ENCODE measurements at places on chromosomes 11 and 22. TPM values are rescaled to one million over a fixed set of nuclear protein-coding genes. Genes with fewer than 3 reads are reported as not detected.

TSKU gene
- 22.8 TPM for total RNA-seq

OMP gene
- not detected for total RNA-seq

MB gene
- not detected for total RNA-seq

GUCY1A2 gene
- total RNA-seq = 1.9 TPM

MS4A3 gene
- not detected for total RNA-seq

RFPL3 gene
- total RNA-seq = not detected

NXPE2 gene
- total RNA-seq = not detected

APOL1 gene
- total RNA-seq = not detected

POGLUT3 gene
- total RNA-seq = 14.6 TPM

CDC42BPG gene
- 12.3 TPM for total RNA-seq

DNA sequence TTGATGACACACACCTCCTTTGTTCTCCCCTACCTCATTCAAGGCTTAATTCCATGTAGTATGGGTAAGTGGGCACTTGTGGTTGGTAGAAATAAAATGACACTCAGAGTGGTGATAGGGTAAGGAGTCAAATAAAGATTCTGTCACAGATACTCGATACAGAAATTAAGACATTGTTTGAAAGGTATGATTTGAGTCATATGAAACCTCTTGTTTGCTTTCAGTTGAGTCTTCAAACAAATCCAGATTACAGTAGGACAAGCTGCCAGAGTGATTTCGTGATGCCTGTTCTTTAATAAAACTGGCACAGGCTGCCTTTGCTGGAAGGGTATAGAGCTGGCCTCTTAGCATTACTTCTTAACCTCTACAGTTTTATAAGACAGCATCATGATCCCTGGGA, 182.4 kb downstream of the SPON1 start:
- no peak overlapping the region for H3K4me3 ChIP-seq
- no peak for DNase-seq
- no peaks in the 10 kb centered on the region for H3K36me3 ChIP-seq
- no peak overlapping the region for H3K27ac ChIP-seq
- H3K4me1 ChIP-seq = no peaks in the 10 kb centered on the region

DNA sequence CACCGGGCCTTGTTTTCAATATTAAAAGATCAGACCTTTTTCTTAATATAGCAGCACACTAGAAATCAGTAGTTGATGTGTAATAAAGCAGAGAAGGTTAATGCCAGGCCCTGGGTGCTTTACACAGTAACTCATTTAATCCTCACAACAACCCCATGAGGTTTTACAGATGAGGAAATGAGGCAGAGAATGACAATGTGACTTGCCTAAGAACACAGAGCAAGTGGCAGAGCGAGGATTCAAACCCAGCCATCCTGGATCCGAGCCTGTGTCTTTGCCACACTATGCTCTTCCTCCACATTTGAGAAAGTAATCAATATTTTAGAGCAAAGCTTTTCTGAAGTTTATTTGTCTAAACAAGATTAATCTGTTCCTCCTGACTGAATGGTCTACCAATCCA, 7.2 kb downstream of the JAML start:
- H3K27ac ChIP-seq = no peak overlapping the region
- DNase-seq = no peak
- H3K27me3 ChIP-seq = no peaks in the 10 kb centered on the region
- no peak overlapping the region for H3K4me3 ChIP-seq
- H3K36me3 ChIP-seq = no peaks in the 10 kb centered on the region

DNA sequence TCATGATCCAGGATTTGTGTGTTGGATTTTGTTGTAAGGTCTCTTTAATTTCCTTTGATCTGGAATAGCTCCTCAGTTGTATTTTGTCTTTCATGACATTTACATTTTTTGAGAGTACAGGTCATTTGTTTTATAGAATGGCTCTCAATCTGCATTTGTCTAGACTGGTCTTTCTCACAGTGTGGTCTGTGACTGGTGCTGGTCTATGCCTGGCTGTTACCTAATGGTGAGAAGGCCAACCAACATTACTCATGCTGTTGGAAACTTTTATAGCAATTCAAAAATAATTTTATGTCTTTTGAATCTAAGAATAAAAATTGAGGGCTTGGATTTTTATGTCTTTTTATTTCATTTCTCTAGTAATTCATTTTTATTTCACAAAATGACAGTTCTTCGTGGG, 3.9 kb upstream of the NCR3LG1 start:
- peaks cover 2% of the 10 kb centered on the region for H3K4me1 ChIP-seq
- H3K36me3 ChIP-seq = no peaks in the 10 kb centered on the region
- peaks cover 25% of the 10 kb centered on the region for H3K27me3 ChIP-seq
- no peak for DNase-seq
- H3K27ac ChIP-seq = no peak overlapping the region

GRCh38 chr11:12019337-12019736, 10.9 kb upstream of the DKK3 start:
- no peaks in the 10 kb centered on the region for H3K4me1 ChIP-seq
- H3K27ac ChIP-seq = no peak overlapping the region
- H3K27me3 ChIP-seq = no peaks in the 10 kb centered on the region
- no peak for DNase-seq
- H3K36me3 ChIP-seq = no peaks in the 10 kb centered on the region

- H3K27ac ChIP-seq = no peak overlapping the region
- H3K36me3 ChIP-seq = no peaks in the 10 kb centered on the region
- DNase-seq = peak; percentile 27
- H3K27me3 ChIP-seq = no peaks in the 10 kb centered on the region
- H3K4me3 ChIP-seq = no peak overlapping the region
These were observed 47.3 kb downstream of the TENM4 start for GRCh38 chr11:79393362-79394043.

- H3K36me3 ChIP-seq = no peaks in the 10 kb centered on the region
- peaks cover 42% of the 10 kb centered on the region for H3K4me1 ChIP-seq
- no peak overlapping the region for H3K27ac ChIP-seq
- H3K4me3 ChIP-seq = no peak overlapping the region
- no peak for DNase-seq
- no peaks in the 10 kb centered on the region for H3K27me3 ChIP-seq
These were observed 64.6 kb downstream of the PPFIBP2 start for GRCh38 chr11:7578276-7578955.

DNA sequence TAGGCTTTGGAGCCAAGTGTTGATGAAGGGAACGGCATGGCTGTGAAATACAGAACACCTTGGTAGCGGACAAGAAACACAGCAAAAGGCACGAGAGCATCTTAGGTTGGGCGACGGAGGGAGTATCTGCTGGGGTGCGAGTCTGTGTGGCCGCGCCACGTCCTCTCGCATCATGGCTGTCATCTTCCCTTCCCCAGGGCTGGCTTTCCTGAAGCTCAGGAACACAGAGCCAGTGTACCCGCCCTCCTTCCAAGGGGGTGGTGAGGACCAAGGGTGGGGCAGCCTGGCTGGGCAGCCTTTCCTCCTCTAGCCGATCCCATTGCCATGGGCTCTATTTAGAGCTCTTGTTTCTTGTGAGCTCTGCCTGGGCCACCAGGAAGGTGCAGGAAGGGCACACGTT, 154.4 kb downstream of the FEZ1 start:
- DNase-seq = no peak
- peaks cover 16% of the 10 kb centered on the region for H3K4me1 ChIP-seq
- H3K4me3 ChIP-seq = no peak overlapping the region
- peaks cover 5% of the 10 kb centered on the region for H3K27me3 ChIP-seq
- no peak overlapping the region for H3K27ac ChIP-seq
- H3K36me3 ChIP-seq = no peaks in the 10 kb centered on the region

- no peak overlapping the region for H3K27ac ChIP-seq
- H3K27me3 ChIP-seq = no peaks in the 10 kb centered on the region
These were observed 3.8 kb downstream of the CHRNA10 start for GRCh38 chr11:3667149-3668035.

GRCh38 chr11:23730307-23730998, 766.4 kb upstream of the LUZP2 start:
- no peak overlapping the region for H3K4me3 ChIP-seq
- H3K36me3 ChIP-seq = no peaks in the 10 kb centered on the region
- H3K4me1 ChIP-seq = no peaks in the 10 kb centered on the region
- DNase-seq = no peak
- H3K27ac ChIP-seq = no peak overlapping the region

- DNase-seq = no peak
- no peaks in the 10 kb centered on the region for H3K27me3 ChIP-seq
- no peaks in the 10 kb centered on the region for H3K36me3 ChIP-seq
- no peak overlapping the region for H3K4me3 ChIP-seq
These were observed 65.4 kb downstream of the GAB2 start for GRCh38 chr11:78351979-78352841.

DNA sequence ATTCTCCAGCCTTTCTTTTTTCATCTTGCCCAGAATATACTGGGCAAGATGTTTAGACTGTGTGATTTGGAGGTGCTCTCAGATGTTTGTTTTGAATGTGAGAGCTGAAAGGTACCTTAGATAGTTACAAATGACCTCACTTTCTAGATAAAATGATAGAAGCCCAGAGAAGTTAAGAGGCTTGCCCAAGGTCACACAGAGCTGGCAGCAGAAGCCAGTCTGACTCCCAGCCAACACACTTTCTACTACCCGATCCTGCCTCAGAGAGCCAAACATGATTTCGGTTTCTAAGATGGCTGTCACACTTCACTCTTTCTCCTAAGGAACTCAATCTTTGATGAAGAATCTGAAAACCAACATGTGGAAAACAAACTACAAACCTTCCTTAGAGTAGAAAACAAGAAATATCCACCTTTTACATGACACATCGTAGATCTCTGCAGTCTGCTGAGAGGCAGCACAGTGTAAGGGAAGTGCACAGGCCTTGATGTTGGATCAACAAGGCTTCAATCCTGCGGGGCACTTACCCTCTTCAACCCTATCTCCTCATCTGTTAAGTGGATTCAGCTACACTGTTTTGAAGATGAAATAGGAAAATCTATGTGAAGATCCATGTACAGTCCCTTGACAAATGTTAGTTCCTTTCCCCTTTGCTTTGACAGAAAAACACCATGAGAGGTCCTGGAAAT, 58.6 kb downstream of the SYTL2 start:
- no peak overlapping the region for H3K4me3 ChIP-seq
- peaks cover 13% of the 10 kb centered on the region for H3K4me1 ChIP-seq
- H3K27me3 ChIP-seq = no peaks in the 10 kb centered on the region
- DNase-seq = no peak
- H3K27ac ChIP-seq = no peak overlapping the region

- no peaks in the 10 kb centered on the region for H3K4me1 ChIP-seq
- no peaks in the 10 kb centered on the region for H3K36me3 ChIP-seq
- H3K27ac ChIP-seq = no peak overlapping the region
These were observed 132.2 kb upstream of the CTSC start for GRCh38 chr11:88469561-88470225.

GRCh38 chr22:49934160-49934890, 15.9 kb downstream of the CRELD2 start:
- H3K27me3 ChIP-seq = peaks cover 9% of the 10 kb centered on the region
- no peak for DNase-seq
- no peaks in the 10 kb centered on the region for H3K36me3 ChIP-seq
- H3K27ac ChIP-seq = no peak overlapping the region
- no peak overlapping the region for H3K4me3 ChIP-seq

DNA sequence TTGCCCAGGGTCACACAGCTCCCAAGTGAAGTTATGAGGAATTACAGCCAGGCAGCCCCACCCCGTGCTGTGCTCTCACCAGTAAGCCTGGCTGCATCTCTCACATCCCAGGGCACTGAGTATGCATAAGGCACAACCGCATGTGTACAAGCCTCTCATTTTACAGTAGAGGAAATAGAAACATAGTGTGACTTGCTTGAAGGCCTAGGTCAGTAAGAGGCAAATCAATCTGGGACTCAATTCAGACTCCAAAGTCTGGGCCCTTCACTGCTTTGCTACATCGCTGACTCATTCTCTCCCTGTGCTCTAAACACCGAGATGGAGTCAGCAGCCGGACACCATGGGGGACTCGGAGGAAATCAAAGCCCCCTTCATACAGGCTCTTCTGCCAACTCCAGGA, 7.9 kb downstream of the ABTB2 start:
- no peaks in the 10 kb centered on the region for H3K36me3 ChIP-seq
- H3K27me3 ChIP-seq = no peaks in the 10 kb centered on the region
- no peak overlapping the region for H3K4me3 ChIP-seq
- DNase-seq = no peak
- H3K27ac ChIP-seq = no peak overlapping the region
- H3K4me1 ChIP-seq = no peaks in the 10 kb centered on the region

- H3K4me1 ChIP-seq = peaks cover 15% of the 10 kb centered on the region
- no peaks in the 10 kb centered on the region for H3K36me3 ChIP-seq
These were observed 31.9 kb downstream of the PLEKHA7 start for GRCh38 chr11:16982256-16982671.

- no peak overlapping the region for H3K27ac ChIP-seq
- H3K27me3 ChIP-seq = no peaks in the 10 kb centered on the region
- H3K4me1 ChIP-seq = no peaks in the 10 kb centered on the region
- no peak for DNase-seq
- H3K36me3 ChIP-seq = no peaks in the 10 kb centered on the region
These were observed 46.6 kb downstream of the CWC15 start for GRCh38 chr11:94926698-94927237.

- no peak overlapping the region for H3K27ac ChIP-seq
- H3K36me3 ChIP-seq = no peaks in the 10 kb centered on the region
- no peak for DNase-seq
- H3K4me1 ChIP-seq = peaks cover 3% of the 10 kb centered on the region
- H3K27me3 ChIP-seq = no peaks in the 10 kb centered on the region
These were observed 64.3 kb downstream of the CYB5R2 start for GRCh38 chr11:7609015-7609414.

- no peak overlapping the region for H3K4me3 ChIP-seq
- H3K4me1 ChIP-seq = peaks cover 2% of the 10 kb centered on the region
- H3K27me3 ChIP-seq = no peaks in the 10 kb centered on the region
- H3K27ac ChIP-seq = no peak overlapping the region
- DNase-seq = no peak
- no peaks in the 10 kb centered on the region for H3K36me3 ChIP-seq
These were observed 8.4 kb downstream of the MRPL48 start for GRCh38 chr11:73795925-73796632.

GRCh38 chr22:34526681-34527080, 539.3 kb upstream of the ISX start:
- no peak overlapping the region for H3K27ac ChIP-seq
- H3K4me1 ChIP-seq = no peaks in the 10 kb centered on the region
- H3K27me3 ChIP-seq = no peaks in the 10 kb centered on the region
- H3K4me3 ChIP-seq = no peak overlapping the region

GRCh38 chr22:44594951-44595350, 96.9 kb upstream of the RTL6 start:
- H3K4me1 ChIP-seq = peaks cover 12% of the 10 kb centered on the region
- H3K27me3 ChIP-seq = no peaks in the 10 kb centered on the region
- no peak for DNase-seq
- H3K4me3 ChIP-seq = no peak overlapping the region
- H3K36me3 ChIP-seq = no peaks in the 10 kb centered on the region
- H3K27ac ChIP-seq = no peak overlapping the region
